ENCODE measurements at places on chromosomes 4 and X.
A peak's percentile ranks its signal among the peaks of the same experiment; 100 is the strongest.

DNA sequence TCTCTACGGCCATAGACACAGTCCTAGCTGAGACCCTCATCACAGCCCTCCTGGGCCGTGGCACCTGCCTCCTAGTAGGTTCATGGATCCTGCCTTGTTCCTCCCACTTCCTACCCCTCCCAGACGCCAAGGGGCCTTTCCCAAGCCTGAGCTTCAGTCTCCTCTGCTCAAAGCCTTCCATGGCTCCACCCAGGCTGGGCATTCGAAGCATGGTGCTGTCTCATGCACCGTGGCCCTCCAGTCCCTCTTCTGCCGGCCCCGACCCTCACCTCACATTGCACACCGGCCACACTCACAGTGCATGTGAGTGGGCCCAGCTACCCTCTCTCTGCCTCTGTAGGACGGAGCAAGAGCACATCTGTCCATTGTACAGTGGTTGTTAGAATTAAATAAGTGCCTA lies 21.7 kb upstream of the KIAA0232 start:
- no peak for DNase-seq

DNA sequence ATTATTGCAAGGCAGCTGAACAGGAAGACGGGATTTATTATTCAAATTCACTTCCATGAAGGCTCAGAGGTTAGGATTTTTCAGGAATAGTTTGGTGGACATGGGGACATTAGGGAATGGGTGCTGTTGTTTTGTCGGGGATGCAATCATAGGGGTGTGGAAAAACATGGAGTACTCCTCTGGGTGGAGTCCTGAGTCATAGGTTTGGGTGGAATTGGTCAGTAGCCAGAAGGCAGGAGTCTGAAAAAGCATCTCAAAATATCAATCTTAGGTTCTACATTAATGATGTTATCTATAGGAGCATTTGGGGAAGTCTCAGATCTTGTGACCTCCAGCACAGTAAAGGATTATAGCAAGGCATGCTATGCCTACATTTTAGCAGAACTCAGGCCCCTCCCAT lies 14.5 kb upstream of the ETNPPL start:
- DNase-seq, result no peak

GRCh38 chr4:25972366-25972765 lies 58.3 kb downstream of the SMIM20 start:
- no peak for DNase-seq

GRCh38 chr4:89582756-89583505 lies 254.0 kb downstream of the SNCA start:
- no peak for DNase-seq

- no peak for DNase-seq
These were observed 392.2 kb upstream of the ZFP42 start for GRCh38 chr4:187603093-187604025.

DNA sequence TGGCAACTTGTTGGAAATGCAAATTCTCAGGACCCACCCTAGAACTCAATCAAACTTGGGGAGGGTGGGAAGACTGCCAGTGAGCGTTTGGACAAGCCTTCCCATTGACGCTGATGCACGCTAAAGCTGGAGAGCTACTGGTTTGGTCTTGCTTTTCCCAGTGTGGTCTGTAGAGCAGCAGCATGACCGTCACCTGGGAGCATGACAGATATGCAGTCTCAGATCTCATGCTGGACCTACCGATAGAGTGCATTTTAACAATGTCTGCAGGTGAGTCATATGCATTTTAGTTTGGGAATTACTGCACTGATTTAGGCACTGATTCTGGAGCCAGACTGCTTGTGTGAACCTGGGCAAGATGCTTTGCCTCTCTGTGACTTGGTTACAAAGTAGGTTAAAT lies 27.2 kb downstream of the HPF1 start:
- no peak for DNase-seq

DNA sequence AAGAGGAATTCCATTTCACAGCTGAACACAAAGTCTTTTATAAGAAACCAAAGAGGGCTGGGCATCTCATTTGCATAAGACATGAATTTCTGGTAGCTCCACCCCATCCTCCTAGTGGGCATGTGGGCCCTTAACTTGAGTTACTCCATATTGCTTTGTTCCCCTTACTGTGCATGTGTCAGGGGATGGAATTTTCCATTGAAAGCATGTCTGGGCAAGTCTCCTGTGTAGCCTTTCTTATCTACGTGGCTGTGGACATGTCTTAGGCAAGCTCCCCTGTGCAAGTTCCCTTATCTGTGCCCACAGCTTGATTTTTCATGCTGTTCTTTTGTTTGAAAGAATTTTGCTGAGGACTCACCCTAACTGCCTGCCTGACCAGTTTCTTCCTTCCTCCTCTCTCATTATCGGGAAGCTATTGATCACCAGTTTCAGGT lies 123.5 kb upstream of the JADE1 start:
- DNase-seq, result no peak

GRCh38 chrX:6813836-6814370 lies 279.0 kb upstream of the VCX3A start:
- DNase-seq, result no peak

- no peak for DNase-seq
These were observed 20.6 kb upstream of the TEC start for GRCh38 chr4:48290146-48290772.

GRCh38 chrX:34563061-34563460 lies 94.0 kb downstream of the TMEM47 start:
- DNase-seq, result no peak

- no peak for DNase-seq
These were observed 1058.3 kb upstream of the SLIT2 start for GRCh38 chr4:19193274-19193981.

DNA sequence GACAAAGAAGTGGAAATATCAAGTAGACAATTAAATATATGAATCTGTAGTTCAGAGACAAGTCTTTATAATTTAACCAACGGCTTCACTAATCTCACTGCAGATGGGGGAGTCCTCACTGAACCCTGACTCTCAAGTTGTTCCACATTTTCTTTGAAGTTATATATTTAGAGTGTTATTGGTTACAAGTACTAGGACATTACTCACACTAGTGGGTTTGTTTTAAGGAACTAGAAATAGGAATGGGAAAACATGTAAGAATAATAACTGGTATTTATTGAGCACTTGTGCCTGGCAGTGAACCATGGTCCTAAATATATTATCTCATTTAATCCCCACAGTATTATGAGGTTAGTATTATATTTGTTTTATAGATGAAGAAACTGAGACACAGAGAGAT lies 22.0 kb downstream of the MND1 start:
- no peak for DNase-seq

DNA sequence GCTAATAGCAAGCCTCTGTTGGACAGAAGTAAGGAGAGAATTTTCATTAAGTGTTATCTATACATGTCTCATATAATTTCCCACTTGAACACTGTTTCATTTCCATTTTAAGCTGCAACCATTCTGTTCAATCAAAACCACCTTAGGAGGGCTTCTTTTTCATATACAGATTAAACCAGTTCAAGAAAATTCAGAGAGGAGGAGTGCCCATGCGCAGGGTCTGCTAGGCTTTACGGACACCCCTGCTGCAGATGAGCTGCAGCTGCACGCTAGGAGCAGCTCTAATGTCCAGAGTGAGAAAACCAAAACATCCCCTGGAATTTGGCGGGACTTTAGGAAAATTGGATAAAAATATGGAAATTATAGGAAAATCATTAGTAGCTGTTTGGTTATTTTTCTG lies 541.0 kb downstream of the SPRY1 start:
- DNase-seq, result no peak

- no peak for DNase-seq
These were observed 851.7 kb upstream of the PCDH10 start for GRCh38 chr4:132297346-132297745.

GRCh38 chr4:185839770-185840169 lies 27.8 kb upstream of the SORBS2 start:
- DNase-seq, result no peak

DNA sequence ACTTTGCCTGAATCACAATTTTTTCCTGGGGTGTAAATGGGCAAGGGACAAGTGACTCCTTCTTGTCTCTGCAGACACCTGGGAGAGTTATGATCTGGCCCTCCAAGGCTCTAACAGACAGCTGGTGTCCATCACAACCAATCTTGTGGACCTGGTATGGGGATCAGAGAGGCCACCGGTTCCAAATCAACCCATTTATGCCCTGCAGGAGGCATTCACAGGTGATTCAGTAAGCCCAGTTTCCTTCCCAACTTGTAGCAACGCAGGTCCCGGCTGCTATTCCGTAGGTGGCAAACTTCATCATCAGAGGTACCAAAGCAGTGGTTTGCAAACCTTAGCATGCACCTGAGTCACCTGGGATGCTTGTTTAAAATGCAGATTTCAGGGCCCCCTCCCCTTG lies 8.8 kb downstream of the XPNPEP2 start:
- DNase-seq, result no peak

GRCh38 chrX:19924285-19924684 lies 36.9 kb upstream of the SH3KBP1 start:
- no peak for DNase-seq

- no peak for DNase-seq
These were observed 68.9 kb upstream of the BMP2K start for GRCh38 chr4:78707268-78707667.

- DNase-seq, result no peak
These were observed 232.4 kb downstream of the MAML3 start for GRCh38 chr4:139921429-139922184.

DNA sequence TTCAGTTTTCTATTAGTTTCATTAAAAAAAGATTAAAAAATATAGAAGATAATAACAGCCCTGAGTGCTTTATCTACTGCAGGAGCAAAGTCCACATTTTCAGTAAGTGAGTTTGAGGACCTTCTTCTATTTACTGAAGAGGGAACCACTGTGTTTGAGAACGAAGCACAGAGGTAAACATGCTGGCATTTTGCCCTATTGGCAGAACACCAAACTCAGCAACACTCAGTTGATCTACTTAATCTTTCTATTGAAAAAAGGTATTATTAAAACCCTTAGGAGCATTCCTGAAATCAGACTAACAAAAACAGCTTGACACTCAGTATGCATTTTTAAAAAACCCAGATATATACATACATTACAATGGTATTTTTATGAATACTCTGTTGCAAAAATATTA lies 1496.7 kb downstream of the TECRL start:
- no peak for DNase-seq

GRCh38 chrX:1167918-1168481 lies 44.4 kb downstream of the CRLF2 start:
- no peak for DNase-seq

DNA sequence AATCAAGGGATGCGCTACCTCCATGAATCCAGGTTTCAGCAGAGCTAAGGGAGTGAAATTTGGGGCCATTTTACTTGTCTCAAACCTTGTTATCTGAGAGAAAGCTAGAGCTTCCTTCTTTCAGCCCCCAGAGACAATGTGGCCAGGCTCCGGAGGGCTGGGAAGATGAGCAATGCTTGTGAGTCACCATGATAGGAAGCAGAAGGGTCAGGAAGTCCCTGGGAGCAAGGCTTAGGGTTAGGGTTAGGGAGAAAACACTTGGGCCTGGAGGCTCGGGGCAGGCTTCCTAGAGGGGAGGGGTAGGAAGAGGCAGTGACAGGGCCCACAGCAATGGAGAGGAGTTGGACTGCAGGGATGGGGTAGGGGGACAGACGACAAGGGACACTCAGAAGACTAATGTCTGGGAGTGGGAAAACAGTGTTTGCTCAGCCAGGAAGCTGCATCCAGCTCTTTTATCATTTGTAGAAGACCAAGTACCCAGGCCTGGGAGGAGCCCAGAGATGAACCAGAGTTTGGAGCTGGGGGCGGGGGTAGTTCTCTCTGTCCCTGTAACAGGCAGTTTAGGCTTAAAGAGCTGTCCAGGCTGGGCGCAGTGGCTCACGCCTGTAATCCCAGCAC lies 16.4 kb upstream of the PORCN start:
- no peak for DNase-seq

- DNase-seq, result no peak
These were observed 30.6 kb downstream of the PCDH19 start for GRCh38 chrX:100379388-100379986.

- no peak for DNase-seq
These were observed 62.2 kb downstream of the SH3RF1 start for GRCh38 chr4:169208516-169208915.

GRCh38 chr4:1200425-1201035 lies 28.1 kb upstream of the SPON2 start:
- DNase-seq, result no peak

DNA sequence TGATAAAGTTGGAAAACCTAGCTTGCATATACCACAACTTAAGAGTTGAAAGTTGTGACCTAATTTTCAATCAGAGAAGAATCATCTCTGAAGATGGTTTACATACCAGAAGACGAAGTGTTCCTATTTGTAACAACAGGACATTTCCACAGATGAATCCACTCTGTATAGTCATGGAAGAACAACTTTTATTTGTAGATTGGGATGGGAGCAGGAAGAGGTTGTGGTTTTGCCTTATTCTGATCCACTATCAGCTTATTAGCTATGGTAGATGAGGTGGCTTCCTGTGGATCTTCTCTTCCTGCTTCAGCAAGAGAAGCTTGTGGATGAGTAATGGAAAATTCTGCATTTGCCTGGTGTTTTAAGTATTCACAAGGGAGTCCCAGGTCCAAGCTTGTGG lies 18.6 kb upstream of the SUPT20HL1 start:
- DNase-seq, result no peak

DNA sequence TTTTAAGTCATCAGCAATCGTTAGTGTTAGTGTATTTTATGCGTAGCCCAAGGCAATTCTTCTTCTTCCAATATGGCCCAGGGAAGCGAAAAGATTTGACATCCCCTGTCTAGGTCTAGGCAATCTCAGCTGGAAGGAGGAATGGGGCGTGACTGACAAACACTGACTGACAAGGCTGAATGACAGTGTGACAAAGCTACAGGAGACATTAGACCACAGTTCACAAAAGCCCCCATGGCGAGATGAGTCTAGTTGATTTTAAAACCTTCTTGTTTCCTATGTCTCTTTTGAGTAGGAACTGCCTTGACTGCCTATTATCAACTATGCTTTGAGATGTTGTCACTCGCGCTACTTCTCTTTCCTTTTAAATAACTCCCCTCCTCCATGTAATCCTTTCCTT lies 42.3 kb downstream of the QRFPR start:
- no peak for DNase-seq

DNA sequence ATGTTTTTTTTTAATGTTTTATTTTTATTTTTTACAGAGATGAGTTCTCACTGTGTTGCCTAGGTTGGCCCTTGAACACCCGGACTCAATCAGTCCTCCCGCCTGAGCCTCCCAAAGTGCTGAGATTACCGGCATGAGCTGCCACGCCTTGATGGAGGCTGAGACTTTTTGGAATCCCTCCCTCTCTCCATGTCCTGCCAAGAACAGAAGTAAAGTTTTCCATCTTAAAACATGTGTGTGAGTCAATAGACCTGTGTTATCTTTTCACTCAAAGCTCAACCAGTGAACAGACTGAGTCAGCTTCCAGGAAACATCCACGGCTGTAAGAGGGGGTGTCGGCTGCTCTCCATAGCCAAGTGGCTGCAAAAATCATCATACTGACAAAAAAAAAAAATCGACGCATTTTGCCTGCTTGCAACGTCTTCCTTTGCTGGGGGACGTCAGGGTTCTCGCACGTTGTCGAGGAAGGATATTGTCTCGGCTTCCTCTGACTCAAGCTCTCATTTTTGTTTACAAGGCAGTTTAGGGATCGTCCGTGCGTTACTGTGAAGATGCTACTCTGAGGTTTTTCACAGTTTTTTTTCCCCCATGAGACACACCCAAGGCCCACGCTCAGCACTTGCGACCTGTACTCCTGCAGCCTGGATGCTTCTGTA lies 10.0 kb upstream of the ASMTL start:
- peak; percentile 62 for DNase-seq

All from stimulated activated CD4-positive, alpha-beta T cell treated with anti-CD3 and anti-CD28 coated beads, Interleukin-1b, Interleukin-23, amount 100 ng/mL, for 1 hour (primary cell).